Inflammatory macrophage treated with lipopolysaccharide for 1 hour (primary cell): ENCODE measurements at places on chromosomes 3 and 15.
A peak's percentile ranks its signal among the peaks of the same experiment; 100 is the strongest.

GRCh38 chr15:85402195-85402881 is 21.9 kb downstream of the AKAP13 start:
- DNase-seq: peak; percentile 51

DNA sequence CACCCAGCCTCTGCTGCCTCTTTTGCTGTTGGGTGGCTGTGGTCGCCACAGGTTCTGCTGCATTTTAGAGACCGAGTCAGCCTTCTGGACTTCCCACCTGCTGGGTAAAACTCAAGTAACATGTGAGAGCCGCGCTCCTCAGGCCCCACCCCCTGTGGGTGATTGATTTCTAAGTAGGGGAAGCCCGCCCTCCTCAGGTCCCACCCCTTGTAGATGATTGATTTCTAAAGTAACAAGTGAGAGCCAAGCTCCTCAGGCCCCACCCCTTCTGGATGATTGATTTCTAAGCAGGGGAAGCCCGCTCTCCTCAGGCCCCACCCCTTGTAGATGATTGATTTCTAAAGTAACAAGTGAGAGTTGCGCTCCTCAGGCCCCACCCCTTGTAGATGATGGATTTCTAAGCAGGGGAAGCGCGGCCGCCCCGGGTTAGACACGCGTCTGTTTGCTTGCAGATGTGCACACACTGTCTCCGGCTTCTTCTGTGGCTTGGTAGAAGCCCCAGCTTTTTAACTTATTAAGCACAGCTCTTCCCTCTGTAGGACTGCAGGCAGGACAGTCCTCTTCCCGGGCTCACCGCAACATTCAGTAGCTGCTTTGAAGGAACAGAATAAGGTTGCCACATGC is 83.4 kb downstream of the FAM43A start:
- DNase-seq: peak; percentile 95

DNA sequence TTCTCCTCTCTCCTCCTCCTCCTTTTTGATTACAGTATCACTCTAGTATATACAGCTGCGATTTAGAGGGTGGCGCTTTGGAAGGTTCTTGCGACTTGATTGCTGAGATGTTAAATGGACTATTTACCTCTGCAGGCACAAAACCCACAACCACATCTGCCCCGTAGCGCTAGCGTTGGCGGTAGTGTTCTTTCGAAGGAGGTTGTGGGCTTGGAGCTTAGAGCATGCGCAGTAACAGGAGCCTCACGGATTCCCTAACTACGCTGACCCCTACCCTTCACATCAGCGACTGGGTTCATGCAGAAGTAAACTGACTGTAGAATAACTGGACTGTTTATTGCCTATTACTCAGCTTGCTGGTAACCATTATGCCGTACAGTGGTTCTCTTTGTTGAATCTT is 58.0 kb downstream of the CGGBP1 start:
- DNase-seq: no peak

GRCh38 chr3:70880421-70880820 is 568.0 kb upstream of the MDFIC2 start:
- DNase-seq: no peak
